ENCODE measurements at places on chromosomes 2 and 18.

DNA sequence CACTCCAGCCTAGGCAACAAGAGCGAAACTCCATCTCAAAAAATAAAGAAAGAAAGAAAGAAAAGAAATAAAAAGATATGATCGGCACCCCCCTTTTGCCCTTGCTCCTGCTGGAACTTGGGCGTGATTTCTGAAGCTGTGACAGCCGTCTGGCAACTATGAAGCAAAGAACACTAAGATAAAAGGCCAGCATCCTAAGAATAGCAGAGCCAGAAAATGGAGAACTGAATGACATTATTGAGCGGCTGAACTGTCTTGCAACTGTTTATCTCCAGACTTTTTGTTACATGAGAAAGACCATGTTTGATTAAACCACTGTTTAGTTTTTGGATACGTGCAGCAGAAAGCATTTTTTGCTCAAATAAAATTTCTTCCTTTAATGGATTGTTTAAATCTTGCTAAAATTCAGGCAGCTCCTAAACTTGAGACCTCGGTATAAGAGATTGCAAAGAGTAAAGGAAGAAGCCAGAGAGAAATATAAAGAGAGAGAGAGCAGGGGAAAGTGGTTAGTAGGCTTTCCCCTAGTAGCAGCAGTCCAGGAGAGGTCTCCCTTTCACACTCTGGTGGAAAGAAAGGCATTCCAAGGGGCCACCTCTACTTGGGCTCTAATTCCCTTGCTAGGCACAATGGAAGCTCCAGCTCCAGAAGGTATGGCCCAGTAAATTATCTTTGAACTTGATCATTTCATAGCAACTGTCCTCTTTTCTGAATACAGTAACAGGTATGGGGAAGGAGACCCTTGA lies 8.2 kb upstream of the MBD2 start:
- DNase-seq, result no peak

DNA sequence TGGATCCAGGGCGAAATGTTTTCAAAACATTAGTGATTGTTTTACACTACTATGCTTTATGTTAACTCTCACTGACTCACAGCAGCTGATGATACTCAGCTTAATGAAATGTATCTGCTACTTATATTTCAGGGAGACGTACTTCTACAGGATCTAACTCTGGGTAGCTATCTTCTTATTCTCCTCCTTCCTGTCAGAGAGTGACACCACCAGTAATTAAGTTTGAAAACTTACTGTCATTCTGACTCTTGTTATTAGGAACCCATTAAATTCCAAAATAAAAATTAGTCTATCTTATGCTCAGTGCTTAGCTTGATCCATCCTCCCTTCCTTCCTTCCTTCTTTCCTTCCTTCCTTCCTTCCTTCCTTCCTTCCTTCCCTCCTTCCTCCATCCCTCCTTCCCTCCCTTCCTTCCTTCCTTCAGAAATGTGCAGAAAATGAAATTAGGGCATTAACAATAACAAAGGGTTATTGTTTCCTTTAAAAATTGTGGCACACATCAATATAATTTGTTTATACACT lies 441.1 kb downstream of the MEIS1 start:
- no peak for DNase-seq

GRCh38 chr2:212136216-212136795 lies 402.3 kb downstream of the ERBB4 start:
- DNase-seq, result no peak

DNA sequence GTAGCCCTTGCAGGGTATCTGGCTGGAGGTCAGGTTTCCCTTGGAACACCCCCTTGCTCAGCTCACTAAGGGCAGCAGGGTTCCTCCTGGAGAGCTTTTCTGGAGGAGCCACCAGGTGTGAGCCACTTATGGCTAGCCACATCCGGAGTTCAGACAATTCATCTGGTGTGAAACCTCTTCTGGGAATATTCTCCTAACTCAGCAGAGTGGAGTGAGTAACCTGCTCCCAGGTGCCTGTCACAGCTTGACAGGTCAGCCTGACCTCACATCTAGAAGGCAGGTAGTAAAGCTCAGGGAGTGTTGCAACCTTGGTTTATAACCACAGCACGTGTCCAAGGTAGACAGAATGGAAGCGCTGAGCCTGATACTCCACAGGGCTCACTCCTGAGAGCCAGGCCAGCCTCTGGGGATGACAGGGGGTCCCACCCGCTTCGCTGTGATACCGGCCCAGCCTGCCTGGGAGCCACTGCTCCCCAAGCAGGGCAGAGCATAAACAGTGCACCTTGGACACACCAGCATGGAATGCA lies 62.6 kb upstream of the TGFA start:
- DNase-seq, result no peak

All from NCI-H1417 treated with DMSO at 0.1 percent for 48 hours (cell line).